Melanocyte of skin (primary cell): ENCODE measurements at places on chromosomes 11 and 22. TPM values are rescaled to one million over a fixed set of nuclear protein-coding genes. Genes with fewer than 3 reads are reported as not detected.

RFPL1 gene
- not detected in 2 replicates for total RNA-seq

RRP7A gene
- total RNA-seq = 20.4 and 27.5 TPM in 2 replicates

PDGFB gene
- total RNA-seq = not detected in 2 replicates

PGA4 gene
- not detected in 2 replicates for total RNA-seq

TMEM41B gene
- 29.3 and 44.0 TPM in 2 replicates for total RNA-seq

HSD17B12 gene
- total RNA-seq = 137 and 184 TPM in 2 replicates

KCNJ5 gene
- not detected in 2 replicates for total RNA-seq
